ENCODE measurements at places on chromosomes 1 and 21. TPM values are rescaled to one million over a fixed set of nuclear protein-coding genes. Genes with fewer than 3 reads are reported as not detected.

The CYP4A11 gene
- not detected for total RNA-seq

The TRIM67 gene
- 0.10 TPM for total RNA-seq

The MNDA gene
- not detected for total RNA-seq

DNA sequence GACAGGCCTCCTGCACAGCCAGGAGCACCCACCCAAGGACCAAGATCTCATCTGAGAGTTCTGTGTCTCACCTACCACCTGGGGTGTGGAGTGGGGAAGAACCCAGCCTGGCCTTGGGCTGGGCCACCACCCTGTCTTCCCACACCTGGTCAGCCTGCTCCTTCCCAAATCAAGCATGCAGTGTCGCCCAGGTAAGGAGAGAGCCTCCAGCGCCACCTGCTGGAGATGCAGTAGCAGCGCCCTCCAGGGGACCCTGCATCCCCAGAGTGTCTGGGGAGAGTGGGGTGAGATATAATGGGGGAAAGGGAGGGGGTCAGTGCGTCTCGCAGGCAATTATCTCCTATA lies 32.3 kb downstream of the KIAA2013 start:
- peak; percentile 13 for DNase-seq

DNA sequence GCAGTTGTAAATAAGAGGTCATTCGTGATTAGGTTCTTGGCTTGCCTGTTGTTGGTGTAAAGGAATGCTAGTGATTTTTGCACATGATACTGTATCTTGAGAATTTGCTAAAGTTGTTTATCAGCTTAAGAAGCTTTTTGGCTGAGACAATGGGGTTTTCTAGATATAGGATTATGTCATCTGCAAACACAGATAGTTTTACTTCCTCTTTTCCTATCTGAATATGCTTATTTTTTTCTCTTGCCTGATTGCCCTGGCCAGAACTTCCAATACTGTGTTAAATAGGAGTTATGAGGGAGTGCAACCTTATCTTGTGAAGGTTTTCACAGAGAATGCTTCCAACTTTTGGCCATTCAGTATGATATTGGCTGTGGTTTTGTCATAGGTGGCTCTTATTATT lies 576.1 kb upstream of the RGS18 start:
- no peak for DNase-seq

DNA sequence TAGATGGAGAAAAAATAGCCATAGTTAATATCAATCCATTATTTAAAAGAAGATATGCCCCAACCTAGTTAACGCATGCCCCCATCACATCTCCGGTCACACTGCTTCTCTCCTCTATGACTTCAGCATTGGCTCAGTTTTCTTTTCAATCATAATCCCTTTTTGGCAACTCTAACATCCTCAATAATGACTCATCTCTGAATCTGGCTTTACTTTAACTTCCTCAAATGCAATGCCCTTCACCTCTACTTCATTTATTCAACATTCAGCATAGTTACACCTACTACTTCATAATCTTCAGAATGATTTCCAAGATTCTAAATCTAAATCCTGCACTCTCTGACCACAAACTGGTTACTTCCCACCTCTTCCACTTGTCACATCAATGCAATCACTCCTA lies 417.3 kb downstream of the USH2A start:
- DNase-seq, result peak; percentile 52

GRCh38 chr1:1075148-1075935 lies 1.2 kb upstream of the RNF223 start:
- DNase-seq, result no peak

- DNase-seq, result peak; percentile 66
Observed at GRCh38 chr1:7940745-7941436, at the start of gene TNFRSF9. TSS of gene TNFRSF9 (minus strand) at chr1:7940839. CDS start at chr1:7939994, 845 bp downstream.

All from renal cortical epithelial cell (primary cell).